ENCODE measurements at places on chromosomes 2 and 18. TPM values are rescaled to one million over a fixed set of nuclear protein-coding genes. Genes with fewer than 3 reads are reported as not detected.
A peak's percentile ranks its signal among the peaks of the same experiment; 100 is the strongest.

GRCh38 chr2:24486636-24487205 is 4.3 kb upstream of the NCOA1 start:
- no peak for DNase-seq

TMX3 gene
- 68.8 TPM for total RNA-seq

DNA sequence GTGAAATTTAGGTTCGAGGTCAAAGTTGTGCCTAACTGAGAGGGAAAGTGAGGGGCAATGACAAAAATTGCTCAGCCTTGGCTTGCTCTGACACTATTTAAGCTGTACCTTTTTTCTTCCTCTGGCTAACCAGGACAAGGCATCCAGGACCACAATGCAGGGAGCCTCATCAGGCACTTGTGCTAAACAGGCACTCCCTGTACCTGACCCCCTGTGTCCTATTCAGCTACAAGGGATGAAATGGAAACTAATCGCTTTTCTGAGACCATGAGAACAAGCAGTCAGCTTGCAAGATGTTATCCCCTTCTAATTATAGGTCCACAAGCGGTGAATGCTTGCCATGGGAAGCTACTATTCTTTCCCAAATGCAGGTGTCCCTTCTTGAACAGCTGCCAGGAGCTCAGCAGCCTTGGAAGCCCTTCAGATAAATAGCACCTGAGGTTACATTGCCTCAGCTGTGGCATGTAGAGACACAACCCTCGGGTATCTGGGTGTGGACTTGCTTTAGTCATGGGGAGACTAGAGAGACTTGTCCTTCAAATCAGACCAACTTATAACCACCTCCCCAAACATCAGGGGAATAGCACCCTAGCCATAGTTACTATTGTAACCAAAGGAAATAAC is 19.1 kb upstream of the ITGA6 start:
- peak; percentile 70 for DNase-seq

DNA sequence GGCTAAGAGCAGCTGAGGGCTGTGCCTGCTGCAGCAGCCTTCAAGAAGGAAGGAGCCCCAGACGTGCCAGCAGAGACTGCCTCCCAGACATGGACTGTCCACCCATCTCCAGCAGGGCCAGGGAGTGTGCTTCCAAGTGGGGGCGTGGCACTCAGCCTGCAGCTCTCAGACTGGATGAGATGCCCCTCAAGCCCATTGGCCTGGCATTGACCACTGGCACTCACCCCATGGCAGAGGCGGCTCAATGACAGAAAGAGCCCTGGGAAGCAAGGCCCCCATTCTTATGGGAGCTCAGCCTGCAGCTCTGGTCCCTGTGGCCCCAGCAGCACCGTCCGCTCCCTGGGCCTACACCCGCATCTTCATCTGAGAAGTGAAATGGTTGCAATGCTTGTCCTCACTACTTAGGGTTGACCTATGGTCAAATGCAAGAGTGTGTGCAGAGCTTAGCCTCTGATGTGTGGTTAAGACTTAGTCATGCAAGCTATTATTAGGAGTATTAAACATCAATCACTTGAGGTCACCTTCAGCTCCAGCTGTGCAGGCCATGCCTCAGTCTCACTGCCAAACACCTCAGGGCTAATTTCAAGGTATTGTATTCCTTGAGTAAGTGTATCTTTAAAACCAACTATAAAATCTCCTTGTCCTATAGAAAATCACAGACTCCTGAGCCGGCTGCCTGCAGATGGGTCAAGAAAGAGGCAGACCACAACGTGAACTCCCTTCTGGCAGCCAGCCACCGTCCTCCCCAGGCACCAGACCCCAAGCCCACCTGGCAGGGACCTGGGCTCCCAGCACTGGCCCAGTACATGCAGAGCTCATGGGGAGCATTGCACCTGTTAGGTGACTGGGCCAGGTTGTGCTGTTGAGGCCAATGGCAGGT is 194.8 kb downstream of the NDUFA10 start:
- DNase-seq, result no peak

GRCh38 chr18:10776493-10776892 is 250.7 kb downstream of the NAPG start:
- peak; percentile 40 for DNase-seq

GRCh38 chr18:56723068-56723467 is 71.9 kb downstream of the WDR7 start:
- no peak for DNase-seq

GRCh38 chr2:226979004-226979403 is 143.2 kb downstream of the RHBDD1 start:
- no peak for DNase-seq

NFE2L2 gene
- 92.3 TPM for total RNA-seq
